ENCODE measurements at places on chromosomes 7 and 10.

DNA sequence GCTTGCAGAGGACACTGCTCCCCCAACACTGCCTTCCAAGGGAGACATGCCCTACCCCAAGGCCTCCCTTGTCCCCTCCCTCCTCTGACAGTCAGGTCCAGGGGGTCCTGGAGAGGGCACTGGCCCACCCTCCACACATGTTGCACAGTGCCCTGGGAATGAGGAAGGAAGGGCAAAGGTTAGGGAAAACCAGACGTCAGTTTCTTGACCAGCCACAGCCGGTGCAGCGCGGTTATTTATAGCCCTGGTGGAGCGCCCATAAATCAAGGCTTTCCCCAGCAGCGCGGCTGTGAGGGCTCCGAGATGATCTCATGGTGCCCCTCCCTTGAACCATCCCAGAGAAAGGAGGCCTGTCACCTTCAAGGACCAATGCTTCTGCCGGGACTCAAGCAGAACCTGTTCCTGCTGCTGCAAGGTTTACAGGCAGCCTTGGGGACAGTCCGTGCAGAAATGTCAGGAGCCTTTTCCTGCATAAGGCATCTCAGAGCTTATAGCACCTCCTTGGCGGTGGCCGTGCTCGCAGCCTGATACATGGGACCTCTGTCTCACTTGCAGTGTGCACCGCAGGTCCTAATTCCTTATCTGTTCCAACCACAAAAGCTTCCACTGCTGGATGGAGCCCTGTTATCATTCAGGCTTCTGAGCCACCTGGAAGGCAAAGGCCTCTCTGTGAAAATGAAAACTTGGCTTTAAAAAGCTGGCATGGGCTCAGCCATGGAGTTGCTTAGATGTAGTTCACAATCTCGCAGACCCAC, 127.3 kb downstream of the LHPP start:
- no peak for DNase-seq

DNA sequence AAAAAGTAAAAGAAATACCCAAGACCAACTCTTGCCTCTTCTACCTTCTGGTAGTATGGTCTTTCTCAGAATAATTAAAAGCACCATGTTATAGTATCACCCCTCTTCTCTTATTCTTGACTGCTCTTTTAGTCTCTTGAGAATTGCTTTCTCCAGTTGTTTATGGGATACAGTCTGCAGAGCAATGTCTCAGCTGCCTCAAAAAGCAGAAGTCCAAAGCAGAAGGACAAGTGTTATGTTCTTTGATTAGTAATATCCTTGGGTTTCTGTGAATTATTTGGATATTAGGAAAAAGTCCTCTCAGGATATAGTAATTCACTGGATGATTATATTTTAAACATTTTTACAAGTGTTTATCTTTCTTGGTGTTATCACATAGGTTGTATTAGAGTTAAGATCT, 7.4 kb downstream of the TAS2R41 start:
- DNase-seq = no peak

GRCh38 chr7:136656516-136656915, 211.9 kb upstream of the CHRM2 start:
- no peak for DNase-seq

DNA sequence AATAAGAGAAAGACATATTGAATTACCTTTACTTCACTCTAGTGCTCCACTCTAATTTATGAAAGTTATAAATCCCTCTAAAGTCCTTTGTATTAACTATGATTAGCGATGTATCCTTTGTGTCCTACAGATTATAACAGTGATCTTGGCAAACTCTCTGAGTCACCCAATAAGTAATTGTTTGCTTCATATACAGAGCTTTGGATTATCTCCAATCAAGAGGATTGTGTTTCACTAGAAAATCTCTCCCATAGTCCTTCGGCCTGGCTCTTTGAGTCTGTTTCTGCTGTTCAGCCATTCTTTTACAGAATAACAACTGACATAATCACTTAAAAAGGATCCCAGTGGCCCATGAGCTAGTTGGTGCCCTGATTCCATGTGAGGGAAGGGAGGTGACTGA, 9.5 kb downstream of the LMOD2 start:
- no peak for DNase-seq

DNA sequence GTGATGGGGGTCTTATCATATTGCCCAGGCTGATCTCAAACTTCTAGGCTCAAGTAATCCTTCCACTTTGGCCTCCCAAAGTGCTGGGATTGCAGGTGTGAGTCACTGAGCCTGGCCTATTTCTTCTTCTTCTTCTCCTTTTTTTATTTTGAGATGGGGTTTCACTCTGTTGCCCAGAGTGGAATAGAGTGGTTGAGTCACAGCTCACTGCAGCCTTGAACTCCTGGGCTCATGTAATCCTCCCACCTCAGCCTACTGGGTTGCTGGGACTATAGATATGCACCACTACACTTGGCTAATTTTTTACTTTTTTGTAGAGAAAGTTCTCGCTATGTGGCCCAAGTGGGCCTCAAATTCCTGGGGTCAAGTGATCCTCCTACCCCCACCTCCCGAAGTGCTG, 124.3 kb downstream of the SKIDA1 start:
- no peak for DNase-seq

DNA sequence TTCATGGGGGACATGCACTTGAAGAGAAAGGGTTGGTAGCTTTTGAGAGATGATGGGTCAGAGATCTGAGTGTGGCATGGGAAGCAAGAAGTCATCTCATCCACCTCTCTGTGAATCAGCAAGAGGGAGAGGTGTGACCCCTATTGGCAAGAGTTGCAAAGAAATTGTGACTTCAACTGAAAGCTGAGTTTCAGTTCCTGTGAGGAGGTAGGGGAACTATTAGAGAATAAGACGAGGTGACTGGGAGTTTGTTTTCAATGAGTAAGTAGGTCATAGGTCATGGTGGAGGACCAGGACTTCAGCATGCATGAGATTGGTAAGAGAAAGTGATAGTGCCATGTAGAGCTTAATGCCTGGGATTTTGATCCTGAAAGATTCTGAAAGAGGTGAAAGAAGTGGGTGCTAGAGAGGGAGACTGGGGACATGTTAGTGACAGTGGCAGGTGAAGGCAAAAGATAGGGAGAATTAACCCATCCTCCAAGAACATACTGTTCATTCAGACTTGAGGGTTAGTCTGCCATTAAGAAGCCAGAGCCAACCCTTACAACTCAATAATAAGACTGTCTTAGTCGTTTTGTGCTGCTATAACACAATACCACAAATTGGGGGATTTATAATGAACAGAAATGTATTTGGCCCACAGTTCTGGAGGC, 75.5 kb upstream of the CAPZA2 start:
- DNase-seq = no peak

- DNase-seq = no peak
Observed at GRCh38 chr7:121187222-121187621, 141.6 kb upstream of the WNT16 start.

DNA sequence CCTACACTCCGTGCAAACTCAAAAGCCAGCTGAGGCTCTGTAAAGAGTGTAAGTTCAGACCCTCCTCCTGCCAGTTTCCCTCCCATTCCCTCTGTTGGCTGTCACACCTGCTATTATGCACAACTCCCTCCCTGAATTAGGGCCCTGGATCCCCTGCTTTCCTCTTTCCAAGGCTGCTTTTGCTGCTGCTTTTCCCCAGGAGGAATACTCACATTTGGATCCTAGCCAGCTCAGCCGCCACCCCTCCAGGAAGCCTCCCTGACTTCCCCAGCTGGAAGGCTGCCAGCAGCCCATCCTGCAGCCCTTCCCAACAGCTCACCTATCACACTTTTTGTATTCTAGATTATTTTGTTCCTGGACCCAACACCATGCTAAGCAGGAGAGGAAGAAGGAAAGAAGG, 40.9 kb upstream of the WDR11 start:
- no peak for DNase-seq

DNA sequence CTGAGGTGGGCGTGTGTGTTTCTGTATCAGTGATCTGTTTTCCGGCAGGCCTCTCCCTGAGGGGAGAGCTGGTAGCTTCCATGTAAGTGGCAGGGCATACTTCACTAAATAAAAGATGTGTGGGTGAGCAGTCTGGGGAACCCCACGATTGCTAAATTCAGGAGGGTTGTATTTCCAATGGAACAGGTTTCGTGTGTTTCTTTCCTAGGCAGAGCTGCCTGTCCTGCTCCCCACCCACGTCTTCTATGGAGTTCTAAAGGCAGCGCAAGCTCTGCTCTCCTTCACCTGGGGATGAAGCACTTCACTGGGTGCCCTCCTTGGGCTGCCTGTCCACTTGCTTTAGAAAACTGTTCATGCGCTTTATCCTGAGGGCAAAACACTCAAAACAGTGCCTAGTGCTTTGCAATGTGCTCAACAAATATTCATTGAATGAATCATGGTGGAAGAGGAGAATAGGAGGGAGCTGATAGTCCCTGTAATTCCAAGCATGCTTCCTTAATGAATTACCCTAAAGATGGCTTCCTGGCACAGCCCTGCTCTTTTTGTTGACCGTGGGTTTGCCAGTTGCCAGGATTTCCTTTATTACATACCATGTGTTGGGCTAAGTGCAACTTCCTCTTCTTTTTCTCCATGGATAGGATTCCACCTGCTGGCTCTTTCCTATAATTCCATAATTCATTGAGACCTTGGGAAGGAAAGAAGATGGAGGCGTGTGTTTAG, 50.6 kb upstream of the SRPK2 start:
- DNase-seq = no peak

Measured in iPS DF 19.7 (cell line).